ENCODE measurements at places on chromosomes 7 and 10.

DNA sequence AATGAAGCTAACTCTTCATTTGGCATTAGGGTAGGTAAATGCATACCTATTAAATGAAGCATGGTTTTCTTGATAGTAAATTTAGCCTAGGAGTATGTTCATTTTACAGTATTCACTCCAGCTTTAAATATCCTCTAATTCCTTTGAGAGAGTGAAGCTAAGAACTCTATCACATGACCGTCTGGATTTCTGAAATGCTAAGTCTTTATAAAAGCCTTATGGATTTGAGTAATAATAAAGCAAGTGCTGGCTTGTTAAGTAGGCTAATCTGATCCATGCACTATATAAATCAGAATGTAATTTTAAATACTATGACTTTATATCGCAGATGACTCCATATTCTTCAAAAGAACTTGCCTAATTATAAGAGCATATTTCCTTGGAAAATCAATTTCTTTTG lies 64.8 kb downstream of the REEP3 start:
- no peak for DNase-seq

DNA sequence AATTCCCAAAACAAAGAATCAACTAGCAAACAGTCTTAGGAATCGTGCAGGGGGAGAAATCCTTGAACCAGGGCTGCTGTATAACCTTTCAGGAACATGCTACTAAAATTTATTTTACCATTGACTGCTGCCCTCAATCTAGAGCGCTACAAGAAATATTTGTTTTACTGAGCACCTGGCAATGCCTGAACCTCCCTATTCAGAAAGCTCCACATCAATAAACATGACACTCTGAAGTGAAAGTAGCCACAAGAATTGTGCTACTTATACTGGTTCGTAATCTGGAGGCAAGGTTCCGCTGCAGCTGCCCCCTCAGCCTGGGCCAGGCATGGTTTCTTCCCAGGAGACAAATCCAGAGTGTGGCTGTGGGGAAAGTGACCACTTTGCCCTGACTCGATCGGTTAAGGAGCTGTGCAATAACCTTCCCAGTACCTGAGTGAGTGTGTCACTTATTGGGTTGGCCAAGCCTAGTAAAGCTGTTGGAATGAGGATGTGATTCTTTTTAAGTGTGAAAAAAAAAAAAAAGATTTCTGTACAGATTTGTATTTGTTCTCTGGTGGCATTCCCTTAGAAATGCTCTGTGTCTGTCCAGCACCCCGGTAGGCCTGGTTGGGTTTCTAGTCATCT lies 7.7 kb downstream of the VWA2 start:
- no peak for DNase-seq

GRCh38 chr7:80410081-80410480 lies 101.8 kb downstream of the GNAT3 start:
- DNase-seq = no peak

DNA sequence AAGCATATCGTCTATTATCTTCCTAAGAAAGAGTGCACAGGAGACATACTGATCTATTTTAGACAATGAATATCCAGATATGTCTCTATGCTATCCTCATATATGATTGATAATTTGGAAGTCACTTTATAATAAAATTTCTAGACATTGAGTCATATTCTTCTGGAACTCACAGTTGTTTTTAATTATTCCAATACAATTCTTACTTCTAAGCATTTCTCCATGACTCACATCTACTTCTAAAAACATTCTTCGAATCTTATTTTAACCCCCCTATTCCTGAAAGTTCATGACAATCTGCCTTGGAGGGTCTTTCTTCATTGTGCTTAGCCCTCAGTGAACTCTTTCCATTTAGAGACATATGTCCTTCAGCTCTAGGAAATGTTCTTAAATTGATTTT lies 368.1 kb downstream of the MDFIC start:
- DNase-seq = no peak

- no peak for DNase-seq
Measured at GRCh38 chr7:88771417-88771816, 11.9 kb downstream of the ZNF804B start.

- no peak for DNase-seq
Measured at GRCh38 chr10:5817322-5818047, 4.3 kb upstream of the GDI2 start.

DNA sequence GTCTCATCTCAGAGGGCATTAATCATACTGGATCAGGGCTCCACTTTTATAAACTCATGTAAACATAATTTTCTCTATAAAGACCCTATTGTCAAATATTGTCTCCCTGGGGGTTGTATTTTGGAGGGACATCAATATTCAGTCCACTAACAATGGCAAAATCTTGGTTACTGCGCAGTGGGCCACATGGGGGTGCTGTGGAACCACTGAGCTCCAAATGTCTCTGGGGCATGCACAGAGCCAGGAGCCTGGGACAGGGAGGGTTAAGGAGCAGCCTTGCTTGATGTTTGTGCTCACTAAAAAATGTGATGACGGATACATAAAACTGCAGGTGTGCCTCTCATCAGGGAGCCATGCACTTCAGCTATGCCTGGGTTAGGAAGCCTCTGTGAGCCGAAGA lies 62.1 kb upstream of the PRSS58 start:
- peak; percentile 67 for DNase-seq

DNA sequence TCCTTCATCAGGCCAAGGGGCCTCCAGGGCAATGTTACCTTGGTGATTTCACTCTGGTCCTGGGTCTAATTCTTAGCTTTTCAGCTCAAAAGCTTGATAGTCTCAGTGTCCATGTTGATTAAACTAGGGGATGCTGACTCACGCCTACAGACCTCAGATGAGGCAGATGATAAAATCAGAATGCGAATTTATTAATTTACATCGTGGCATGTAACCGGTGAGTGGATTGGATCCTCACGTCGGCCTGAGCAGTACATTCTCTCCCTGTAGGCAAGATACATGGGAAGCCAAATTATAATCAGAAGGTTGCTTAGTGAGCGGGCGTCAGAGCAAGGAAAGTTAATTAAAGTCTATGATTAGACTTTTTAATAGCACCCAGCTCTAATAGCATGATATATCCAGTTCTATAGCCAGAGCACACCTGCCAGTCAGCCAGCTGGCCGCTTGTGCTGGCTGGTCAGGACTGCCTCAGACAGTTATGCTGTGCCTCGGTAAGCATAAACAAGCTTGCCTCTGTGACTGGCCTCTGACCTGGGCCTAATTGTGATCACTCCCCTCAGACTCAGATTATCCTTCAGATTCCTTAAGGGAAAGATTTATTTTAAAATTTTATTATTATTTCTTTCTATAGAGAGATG lies 20.2 kb upstream of the CPA5 start:
- no peak for DNase-seq

DNA sequence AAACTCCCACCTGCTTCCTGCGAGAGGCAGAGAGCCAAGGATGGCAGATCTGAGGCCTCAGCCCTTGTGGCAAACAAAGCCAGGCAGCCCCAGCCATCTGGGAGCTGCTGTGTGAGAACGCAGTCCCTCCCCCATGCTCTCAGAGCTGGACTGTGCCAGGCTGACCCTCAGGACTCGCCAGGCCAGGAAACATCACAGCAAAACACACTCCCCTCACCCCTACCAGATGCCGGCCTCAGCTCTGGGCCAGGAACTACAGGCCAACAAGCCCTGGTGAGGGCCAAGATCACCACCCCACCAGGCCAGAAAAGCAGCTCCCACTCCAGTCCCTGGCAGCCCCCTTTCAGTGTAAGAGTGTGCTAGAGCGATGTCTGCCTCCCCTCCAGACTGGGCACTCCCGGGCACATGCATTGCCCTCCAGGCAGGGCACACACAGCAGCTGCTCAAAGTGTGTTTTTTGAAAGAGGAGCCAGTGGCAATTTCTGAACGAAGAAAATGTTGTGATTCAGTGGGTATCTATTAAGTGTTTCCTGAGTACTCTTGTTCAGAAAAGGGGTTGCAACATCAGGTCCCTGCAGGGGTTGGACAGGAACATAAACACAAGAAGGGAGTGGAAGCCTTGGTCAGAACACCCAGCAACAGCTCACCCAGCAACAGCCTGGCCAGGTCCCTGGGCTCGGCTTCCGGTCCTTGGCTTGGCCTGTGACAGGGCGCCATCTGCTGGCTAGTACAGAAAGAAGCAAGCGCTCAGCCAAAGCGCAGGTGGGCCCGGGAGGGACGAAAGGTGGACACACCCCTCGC lies 18.3 kb downstream of the LRRC20 start:
- peak; percentile 90 for DNase-seq

GRCh38 chr10:80528901-80529300 lies 8.8 kb upstream of the SH2D4B start:
- DNase-seq = no peak

DNA sequence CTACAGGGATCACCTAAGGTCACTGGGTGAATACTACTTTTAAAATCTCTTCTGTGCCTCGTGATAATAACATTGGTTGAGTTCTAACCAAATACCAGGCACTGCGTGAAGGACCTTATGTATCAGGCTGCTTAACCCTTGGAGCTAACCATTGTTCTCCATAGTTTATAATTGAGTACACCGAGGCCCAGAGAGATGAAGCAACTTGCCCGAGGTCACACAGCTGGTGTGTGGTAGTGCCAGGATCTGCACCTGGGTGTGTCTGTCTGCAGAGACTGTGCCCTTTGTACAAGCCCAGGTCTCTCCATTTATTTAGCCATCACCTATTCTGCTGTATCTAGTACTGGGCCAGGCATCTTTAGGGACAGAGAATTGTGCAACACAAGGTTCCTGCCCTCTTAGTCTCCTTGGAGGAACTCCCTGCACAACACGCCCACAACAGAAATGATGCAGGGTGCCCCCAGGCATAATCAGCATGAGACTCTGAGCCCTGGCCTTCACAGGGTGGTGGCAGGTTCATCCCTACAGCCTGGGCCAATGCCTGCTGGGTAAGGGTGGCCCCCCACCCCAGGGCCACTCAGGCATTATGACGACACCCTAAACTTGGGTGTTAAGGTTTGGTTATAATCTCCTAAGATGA lies 31.5 kb downstream of the UNC5B start:
- DNase-seq = no peak

DNA sequence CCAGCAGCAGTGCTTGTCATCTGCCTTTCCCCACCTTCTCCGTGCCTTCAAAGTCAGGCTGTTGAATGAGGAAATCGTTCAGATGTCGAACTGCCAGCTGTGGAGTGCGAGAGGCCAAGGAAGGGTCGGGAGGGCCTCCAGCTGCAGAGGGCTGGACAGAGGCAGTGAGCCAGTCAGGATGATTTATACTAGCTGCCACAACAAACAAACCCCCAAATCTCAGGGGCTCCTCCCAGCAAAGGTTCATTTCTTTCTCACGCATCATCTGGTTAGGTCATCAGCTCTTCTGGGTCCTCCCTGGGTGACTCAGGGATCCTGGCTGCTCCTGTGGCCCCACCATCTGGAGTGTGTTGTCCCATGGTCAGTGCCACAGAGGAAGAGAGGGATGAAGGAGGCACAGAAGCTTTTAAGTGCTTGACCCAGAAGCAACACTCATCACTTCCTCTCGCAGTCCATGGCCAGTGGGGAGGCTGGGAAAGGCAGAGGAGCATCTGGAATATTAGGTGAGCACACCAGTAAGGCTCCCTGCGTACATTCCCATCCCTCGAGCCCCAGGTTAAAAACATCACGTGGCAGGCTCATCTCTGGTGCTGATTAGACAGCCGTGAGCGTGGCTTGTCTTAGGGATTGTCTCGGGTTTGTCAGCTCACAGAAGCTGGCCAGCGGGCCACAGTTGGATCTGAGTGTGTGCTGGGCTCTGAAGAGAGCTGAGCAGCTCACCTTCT lies 140.7 kb downstream of the RGS10 start:
- no peak for DNase-seq

DNA sequence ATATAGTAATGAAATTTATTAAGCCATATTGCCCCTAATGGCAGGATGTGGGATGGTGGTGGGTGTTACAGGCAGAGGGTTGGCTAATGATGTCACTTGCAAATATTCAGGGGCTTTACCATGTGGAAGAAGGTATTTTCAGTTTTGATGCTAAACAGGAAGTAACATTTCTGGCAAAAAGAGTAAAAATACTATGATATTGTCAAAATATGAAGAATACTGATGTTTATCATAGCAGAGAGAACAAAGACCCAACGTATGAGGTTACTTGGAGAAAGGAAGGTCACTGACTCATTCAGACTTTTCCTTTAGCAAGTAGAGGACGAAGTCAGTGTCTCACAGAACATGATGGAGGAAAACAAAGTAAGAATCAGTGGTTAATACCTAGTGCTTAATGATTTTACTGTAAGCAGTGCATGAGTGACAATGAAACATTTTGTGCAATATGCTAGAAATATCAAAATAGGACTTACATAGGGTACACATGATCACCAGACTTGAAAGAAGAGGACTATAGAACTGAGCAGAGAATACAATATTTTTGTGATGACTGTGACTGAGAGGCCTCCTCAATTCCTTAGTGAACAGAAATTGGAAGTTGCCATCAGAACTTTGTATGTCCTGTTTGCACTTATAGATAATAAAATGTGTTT lies 89.7 kb upstream of the STEAP4 start:
- DNase-seq = no peak

GRCh38 chr7:125195156-125195555 lies 265.5 kb upstream of the POT1 start:
- no peak for DNase-seq

DNA sequence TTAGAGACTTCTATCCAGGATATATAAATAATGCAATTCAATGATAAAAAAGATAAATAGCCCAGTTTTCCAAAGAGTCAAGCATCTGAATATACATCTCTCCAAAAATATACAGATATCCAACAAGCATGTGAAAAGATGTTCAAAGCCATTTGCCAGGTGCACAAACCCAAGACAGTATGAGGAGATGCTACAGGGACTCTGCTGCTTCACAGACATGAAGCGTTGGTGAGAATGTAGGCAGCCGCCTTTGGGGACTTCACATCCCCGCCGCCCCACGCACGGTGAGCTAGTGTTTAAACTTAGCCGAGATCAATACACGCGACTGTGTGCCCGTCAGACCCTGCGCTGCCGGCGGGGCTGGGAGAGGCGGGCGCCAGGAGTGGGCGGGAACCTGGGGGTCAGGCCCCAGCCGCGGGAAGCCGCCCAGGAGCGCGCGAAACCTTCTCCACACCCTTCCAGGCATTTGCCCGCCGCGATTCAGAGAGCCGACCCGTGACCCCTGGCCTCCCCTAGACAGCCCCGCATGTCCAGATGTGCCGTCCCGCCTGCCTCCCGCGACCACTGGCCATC lies 927 bp upstream of the ALOX5 start:
- peak; percentile 29 for DNase-seq

- no peak for DNase-seq
Measured at GRCh38 chr10:5806745-5807144, 6.5 kb downstream of the GDI2 start.

DNA sequence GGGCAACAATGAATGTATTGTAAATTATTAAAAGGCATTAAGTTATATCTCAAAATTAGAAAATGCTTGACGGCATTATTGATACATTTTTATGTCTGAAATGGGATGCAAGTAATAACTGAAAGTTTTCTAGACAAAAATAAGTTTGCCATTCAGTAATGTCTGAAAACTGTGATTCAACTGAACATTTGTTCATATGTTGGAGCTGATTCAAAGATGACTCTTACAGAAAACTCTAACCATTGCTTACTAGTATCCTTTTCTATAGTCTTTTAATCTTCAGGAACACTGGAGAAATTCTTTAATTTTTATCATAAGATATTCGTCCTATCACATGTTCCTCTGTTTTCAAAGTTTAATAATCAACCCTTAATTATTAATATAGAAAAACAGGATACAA lies 71.1 kb upstream of the TFEC start:
- DNase-seq = no peak

Measured in activated T-cell treated with anti-CD3 and anti-CD28 coated beads, Interleukin-2, amount 50 U/mL, for 48 hours (primary cell).